Ecto neural progenitor cell (in vitro differentiated cells): ENCODE measurements at places on chromosomes 5 and 9.

DNA sequence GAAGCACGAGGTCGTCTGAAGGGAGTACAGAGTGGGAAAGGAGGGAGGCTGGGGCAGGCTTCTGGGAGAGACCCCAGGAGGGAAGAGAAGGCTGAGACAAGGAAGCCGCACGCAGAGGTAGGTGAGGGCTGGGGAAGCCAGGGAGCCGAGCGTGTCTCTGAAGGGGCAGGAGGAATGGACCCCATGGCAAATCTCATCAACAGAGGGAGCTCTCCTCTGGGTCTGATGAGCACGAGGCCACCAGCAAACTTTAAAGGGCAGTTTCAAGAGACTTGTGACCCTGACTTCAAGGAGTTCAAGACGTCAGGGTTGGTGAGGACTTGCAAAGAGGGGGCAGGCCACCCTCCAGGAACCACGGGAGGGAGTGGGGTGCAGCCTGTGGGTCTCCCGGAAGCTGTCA lies 326.2 kb upstream of the IRX2 start:
- DNase-seq = no peak

DNA sequence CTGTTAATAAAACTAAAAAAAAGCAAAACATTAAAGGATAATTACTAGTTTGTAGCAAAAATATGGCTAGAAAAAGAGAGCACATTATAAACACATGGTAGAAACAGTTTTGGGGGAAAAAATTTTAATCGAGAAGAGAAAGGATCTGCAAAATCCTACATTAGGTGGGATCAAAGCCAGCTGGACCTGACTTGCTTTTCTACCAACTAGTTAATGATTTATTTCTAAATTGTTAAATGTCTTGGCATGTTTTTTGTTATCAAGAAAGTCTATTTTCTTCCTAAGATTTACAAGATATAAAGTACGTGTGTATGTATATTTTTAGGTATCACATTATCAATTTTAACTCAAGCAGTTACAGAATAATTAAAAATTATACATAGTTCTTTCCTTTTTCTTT lies 47.1 kb upstream of the CDK5RAP2 start:
- no peak for DNase-seq

GRCh38 chr5:144369006-144369405 lies 198.3 kb downstream of the KCTD16 start:
- DNase-seq = no peak

DNA sequence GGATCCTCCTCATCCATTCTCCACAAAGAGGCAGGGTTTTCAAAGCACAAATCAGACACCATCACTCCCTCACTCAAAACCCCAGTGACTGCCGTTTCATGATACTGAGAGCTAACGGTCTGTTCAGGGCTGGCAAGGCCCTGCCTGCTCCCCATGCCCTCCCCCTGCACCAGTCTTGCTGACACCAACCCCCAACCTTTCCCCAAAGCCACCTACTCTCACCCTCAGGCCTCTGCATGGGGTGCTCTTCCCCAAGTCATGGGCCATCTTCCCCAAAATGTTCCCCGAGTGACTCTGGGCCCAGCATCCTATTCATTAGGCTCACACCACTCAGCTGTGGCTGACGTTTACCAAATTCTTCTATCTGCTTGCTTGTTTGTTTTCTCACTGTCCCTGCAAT lies 21.7 kb upstream of the OLFM1 start:
- no peak for DNase-seq

GRCh38 chr9:3433066-3433465 lies 92.7 kb downstream of the RFX3 start:
- no peak for DNase-seq

GRCh38 chr9:69023650-69024049 lies 9.7 kb upstream of the PRKACG start:
- no peak for DNase-seq

- no peak for DNase-seq
Observed at GRCh38 chr9:80175286-80176150, 603.8 kb downstream of the TLE4 start.

- no peak for DNase-seq
Observed at GRCh38 chr9:86563350-86563749, 209.1 kb upstream of the TUT7 start.

- DNase-seq = no peak
Observed at GRCh38 chr5:173864126-173865050, 23.8 kb upstream of the CPEB4 start.

- DNase-seq = no peak
Observed at GRCh38 chr9:76537150-76537646, 78.2 kb downstream of the GCNT1 start.

- DNase-seq = no peak
Observed at GRCh38 chr5:21644032-21644431, 1209.1 kb downstream of the CDH12 start.

GRCh38 chr5:82165740-82166530 lies 112.2 kb downstream of the RPS23 start:
- no peak for DNase-seq

DNA sequence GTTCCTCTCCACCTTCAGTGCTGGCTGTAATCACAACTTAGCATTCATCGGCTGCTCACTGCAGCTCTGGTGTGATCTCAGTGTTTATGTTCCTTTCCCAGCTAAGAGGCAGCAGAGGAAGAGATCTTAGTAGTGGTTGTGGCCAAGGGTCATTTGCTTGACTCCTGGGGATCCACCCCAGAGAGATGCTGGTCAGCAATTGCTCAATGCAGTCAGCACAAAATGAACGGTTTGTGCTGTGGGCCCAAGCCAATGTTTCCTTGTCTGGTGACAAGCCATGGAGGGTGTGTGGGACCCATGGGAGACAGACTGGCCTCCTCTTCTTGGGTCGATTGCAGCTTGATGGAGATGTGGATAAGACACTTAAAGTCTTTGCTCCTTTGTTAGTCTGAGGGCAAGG lies 16.1 kb upstream of the FRMD3 start:
- no peak for DNase-seq

GRCh38 chr5:124627815-124628595 lies 118.4 kb downstream of the ZNF608 start:
- no peak for DNase-seq

DNA sequence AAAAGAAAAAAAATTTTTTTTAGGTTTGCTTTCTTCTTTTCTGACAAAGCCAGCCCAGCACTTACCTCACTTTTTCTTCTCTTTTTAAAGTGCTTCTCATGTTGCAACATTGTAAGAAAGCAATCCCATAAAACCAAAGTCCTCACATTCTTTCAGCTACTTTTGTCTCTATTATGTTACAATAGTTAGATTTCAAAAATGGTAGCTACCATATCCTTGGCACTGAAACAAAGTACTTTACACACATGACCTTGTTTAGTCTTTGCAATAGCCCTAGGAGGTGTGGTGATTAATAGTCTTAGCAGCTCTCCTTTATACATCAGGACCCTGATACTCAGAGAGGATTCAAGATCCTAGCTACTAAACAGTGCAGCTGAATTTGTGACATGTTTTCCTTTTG lies 23.5 kb upstream of the CARTPT start:
- no peak for DNase-seq

DNA sequence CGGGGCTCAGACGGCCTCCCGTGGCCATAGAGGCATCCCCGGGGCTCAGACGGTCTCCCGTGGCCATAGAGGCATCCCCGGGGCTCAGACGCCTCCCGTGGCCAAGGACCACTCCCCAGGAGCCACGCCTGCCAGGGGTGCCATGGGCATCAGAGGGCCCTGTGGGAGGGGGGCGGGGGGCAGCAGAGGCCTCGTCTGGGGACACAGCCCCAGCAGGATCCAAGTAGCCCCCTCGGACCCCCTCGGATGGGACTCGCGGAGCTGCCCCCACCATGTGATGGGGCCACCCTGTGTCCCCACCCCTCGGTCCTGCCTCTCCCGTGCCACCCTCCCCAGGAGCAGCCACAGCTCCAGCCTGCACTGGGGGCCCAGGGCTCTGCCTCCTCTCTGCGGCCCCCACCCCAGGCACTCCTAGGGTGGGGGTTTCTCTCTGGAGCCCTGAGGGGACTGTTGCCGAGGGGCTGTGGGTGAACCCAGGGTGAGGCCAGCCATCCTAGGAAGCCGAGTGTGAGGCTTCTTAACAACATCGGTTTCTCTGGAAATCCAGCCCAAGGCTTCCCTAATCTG lies 2.5 kb downstream of the ENTPD8 start:
- no peak for DNase-seq

GRCh38 chr9:91896513-91897121 lies 53.4 kb downstream of the ROR2 start:
- DNase-seq = no peak

DNA sequence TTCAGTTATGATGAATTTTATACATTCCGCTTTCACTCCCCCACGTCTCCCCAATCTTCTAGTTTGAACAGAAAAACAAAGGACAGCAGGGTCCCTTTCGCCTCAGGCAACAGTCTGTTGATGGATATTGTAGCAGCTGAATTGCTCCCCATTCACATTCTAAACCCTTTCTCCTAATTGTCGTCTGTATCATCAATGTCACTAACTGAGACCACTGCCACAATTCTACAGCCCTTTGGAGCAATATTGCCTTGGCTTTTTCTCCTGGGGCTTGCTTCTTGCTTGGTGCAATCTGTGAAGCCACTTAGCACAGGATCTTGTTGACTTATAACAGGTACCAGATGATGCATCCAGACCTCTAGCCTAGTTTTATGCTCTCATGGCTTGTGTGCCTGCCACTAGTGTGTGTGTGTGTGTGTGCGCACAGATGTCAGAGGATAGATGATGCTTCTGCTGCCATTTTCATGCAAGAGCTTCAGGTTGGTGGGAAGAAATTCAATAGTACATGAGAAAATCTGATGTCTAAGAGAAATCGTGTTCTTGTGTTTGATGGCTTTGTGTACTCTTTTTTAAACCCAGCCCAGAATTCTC lies 195.2 kb upstream of the ISL1 start:
- DNase-seq = no peak

DNA sequence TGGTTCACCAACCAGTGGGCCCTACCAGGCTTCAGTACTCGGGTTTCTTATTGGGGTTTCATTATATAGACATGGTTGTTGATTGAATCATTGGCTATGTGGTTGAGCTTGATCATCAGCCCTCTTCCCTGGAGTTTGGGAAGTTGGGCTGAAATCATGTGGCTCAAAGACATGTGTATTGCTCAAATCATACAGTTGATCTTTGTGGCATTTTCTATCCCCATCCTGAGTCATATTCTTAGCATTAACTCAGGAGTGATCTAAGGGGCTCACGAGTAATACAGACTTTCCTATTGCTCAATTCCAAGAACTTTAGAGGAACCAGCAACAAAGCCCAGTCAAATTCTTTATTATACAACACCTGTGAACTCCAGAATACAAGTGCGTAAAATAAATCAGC lies 66.2 kb downstream of the SMC5 start:
- no peak for DNase-seq

- no peak for DNase-seq
Observed at GRCh38 chr5:120435129-120435528, 29.0 kb upstream of the PRR16 start.

DNA sequence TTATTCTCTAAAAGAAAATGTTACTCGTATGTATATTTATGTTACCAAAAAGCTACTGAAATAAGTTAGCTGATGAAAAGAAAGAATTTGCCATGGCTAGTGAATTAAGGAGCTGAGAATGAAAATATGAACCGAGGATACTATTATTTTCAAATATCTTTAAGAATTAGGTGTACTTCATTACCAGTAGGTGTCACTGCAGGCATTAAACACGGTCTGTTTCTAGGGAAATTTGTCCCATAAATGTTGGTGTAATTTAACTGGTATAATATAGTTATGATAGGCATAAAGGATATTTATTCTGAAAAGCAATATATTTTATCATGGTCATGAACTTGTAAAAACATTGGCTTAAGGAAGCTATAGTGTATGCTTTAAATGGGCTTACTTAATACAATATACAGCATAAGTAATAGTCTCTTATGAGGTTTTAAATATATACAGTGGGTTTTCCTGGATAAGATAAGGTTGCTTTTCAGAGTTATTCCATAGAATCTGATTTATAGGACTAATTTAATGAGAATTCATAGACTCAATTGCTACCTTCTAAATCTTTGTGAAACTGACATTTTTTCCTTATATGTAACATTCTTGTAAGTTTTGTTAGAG lies 72.4 kb upstream of the MPDZ start:
- no peak for DNase-seq

- DNase-seq = no peak
Observed at GRCh38 chr9:20728493-20729220, 44.6 kb downstream of the FOCAD start.

- DNase-seq = no peak
Observed at GRCh38 chr5:160556846-160557245, 135.2 kb downstream of the PTTG1 start.

DNA sequence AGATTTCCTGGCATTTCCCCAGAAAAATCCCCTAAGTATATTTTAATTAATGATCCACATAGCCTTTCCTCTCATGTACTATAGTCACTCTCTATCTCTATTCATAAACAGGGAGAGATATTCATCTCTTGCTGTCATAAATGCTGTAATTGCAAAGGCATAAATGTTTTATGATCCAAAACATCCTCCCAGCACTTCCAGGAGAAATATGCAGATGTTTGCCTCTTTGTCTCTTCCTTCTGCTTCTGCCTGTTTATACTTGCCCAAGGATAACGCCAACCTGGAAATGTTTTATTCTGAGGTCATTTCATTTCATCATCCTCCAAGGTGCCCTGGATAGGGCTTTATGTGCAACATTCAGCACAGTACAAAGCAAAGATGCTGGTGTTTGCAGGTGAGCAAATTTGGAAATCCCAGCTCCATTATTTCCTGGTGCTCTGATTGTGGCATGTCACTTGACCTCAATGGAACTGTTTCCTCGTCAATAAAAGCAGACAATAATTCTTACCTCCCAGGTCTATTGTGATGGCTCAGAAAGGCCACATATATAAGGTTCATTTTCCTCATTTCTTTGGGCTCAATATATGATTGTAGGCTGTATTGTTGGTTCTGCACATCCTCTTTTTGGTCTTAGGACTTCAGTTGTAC lies 6.9 kb downstream of the TNFSF15 start:
- no peak for DNase-seq

GRCh38 chr5:68547056-68547455 lies 331.5 kb downstream of the PIK3R1 start:
- DNase-seq = no peak

DNA sequence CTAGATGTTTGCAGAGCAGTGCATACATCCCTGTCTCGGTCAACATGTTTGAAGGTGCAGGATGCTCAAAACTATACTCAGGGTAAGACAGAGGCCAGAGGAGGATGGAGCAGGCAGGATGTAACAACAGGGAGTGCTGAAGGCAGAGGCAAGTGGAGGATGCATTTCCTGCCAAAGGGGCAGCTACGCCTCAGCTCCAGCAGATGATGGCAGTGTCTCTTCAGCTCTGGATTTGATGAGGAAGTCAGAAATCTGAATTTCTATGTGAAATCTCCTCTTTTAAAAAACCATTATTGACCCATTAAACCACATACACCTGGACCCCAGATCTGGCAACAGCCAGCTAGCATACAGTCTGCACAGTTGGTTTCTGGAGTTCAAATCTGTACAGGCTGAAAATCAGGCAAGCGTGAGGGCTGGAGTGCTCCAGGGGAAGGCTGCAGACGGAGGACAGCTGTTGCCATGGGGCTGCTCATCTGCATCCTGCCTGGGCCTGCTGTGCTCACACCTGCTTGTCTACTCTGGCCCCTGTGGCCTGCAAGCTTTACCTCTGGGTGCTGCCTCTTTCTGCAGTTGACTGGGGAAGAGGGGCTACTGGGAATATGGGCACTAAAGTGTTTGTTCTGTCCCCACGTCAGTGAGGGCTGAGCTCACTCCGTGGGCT lies 152.9 kb upstream of the SLC28A3 start:
- peak; percentile 47 for DNase-seq

GRCh38 chr9:36598273-36598672 lies 25.6 kb downstream of the MELK start:
- DNase-seq = no peak

- DNase-seq = no peak
Observed at GRCh38 chr9:82597241-82598203, 465.4 kb downstream of the RASEF start.

GRCh38 chr9:112831969-112832368 lies 58.7 kb downstream of the SLC46A2 start:
- DNase-seq = no peak
